Suppressor macrophage treated with lipopolysaccharide for 4 hours (primary cell): ENCODE measurements at places on chromosomes 13 and 19.

- DNase-seq, result peak; percentile 22
Observed at GRCh38 chr19:14333101-14333871, 48.0 kb upstream of the ADGRE5 start.

- no peak for DNase-seq
Observed at GRCh38 chr13:82758044-82758443, 1124.2 kb downstream of the SLITRK1 start.

DNA sequence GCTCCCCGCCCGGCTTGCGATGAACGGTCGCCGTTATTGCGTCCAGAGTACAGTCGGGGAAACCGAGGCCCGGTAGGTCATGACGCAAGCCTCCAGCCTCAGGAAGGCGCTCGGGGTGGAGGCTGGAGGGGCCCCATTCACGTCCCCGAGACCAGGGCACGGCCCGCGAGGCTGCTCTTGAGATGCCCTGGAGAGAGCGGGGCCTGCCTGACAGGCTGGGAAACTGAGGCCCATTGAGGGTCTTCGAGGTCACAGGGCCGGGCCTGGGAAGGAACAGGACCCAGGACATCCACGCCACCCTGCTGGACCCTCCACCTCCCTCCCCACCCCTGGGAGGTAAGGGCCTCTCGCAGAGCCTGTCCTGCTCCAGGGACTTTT lies 367 bp downstream of the NDUFS7 start:
- DNase-seq, result no peak

DNA sequence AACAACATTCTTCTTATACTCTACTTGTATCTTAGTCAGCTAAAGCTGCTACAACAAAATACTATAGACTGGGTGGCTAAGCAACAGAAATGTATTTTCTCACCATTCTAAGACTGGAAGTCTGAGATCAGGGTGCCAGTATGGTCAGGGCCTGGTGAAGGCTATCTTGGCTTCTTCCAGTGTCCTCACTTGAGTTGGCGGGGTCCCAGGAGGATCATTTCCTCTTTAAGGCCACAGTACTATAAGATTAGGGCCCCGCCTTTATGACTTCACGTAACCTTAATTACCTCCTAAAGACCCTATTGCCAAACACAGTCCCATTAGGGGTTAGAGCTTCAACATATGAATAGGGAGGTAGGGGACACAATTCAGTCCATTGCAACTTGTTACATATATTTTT lies 30.7 kb upstream of the DOCK9 start:
- no peak for DNase-seq

GRCh38 chr19:47107953-47108746 lies 5.4 kb downstream of the ZC3H4 start:
- DNase-seq, result no peak

DNA sequence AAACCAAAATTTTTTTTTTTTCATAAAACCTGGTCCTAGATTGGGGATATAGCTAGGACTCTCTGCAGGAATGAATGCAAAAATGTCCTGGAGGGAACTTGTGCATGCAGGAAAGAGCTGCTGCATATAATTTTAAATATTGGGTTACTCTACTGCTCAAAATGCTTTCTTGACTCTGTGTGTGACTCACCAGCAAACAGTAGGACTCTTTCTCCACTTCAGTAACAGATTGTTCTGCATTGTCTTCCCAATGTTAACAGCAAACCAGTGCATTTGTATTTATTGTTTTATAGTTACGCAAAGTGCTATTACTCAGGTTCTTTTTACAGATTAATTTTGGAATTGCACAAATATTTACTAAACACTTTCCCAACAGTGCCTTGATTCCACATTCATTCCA lies 163.7 kb upstream of the KL start:
- DNase-seq, result no peak

- DNase-seq, result no peak
Observed at GRCh38 chr13:90438576-90438975, 908.9 kb upstream of the MIR17HG start.

GRCh38 chr19:16116067-16116466 lies 4.4 kb downstream of the RAB8A start:
- no peak for DNase-seq

GRCh38 chr19:38629568-38629967 lies 10.6 kb downstream of the EIF3K start:
- no peak for DNase-seq

- DNase-seq, result no peak
Observed at GRCh38 chr19:38506375-38506722, 72.9 kb downstream of the RYR1 start.

DNA sequence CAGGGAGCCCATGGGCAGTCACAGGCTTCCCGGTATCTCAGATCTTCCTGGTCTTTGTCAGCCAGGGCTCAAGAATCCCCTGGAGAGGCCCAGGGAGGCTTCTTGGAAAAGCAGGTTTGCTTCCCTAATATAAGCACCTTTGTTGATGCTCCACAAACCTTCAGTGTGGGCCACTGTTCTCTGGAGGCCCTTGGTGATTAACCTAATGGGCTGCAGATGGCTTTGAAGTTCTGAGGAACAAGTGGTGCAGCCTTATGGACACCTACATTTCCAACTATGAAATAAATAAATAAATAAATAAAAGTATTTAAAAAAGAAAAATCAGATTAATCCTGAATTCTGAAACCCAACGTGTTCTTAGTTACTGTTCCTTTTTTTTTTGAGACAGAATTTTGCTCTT lies at the start of gene BSPH1:
Gene BSPH1, minus strand, starts transcription at position 101 of the 400 bp plus-strand sequence. Its CDS starts 89 bp downstream, at position 12.
- no peak for DNase-seq

DNA sequence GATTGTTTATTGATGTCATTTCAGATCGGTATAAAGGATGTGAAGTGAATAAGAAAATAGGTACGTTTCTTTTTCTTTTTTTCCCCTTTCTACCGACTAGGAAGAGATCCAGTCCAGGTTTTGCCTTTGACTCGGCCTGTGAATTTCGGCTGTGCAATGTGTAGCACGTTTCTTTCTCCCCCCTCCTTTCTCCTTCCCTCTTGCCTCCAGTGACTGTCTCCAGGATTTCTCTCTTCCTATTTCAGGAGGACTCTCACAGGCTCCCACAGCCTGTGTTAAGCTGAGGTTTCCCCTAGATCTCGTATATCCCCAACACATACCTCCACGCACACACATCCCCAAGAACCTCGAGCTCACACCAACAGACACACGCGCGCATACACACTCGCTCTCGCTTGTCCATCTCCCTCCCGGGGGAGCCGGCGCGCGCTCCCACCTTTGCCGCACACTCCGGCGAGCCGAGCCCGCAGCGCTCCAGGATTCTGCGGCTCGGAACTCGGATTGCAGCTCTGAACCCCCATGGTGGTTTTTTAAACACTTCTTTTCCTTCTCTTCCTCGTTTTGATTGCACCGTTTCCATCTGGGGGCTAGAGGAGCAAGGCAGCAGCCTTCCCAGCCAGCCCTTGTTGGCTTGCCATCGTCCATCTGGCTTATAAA lies at the start of gene GPC6:
Gene GPC6, plus strand, starts transcription at position 185 of the 657 bp plus-strand sequence.
- no peak for DNase-seq

DNA sequence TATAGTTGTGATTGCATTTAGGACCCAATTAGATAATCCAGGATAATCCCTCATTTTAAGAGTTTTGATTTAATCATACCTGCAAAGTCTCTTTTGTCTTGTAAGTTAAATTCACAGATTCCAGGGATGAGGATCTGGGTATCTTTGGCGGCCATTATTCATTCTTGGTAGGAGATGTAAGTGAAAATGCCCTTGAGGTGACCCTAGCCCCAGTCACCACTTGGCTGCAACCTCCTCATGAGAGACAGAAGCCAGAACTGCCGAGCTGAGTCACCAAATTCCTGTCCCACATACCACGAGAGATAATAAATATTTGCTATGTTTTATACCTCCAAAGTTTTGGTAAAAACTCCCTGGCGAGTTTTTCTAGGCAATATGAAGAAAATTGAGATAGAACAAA lies 389.4 kb downstream of the RFC3 start:
- DNase-seq, result no peak

DNA sequence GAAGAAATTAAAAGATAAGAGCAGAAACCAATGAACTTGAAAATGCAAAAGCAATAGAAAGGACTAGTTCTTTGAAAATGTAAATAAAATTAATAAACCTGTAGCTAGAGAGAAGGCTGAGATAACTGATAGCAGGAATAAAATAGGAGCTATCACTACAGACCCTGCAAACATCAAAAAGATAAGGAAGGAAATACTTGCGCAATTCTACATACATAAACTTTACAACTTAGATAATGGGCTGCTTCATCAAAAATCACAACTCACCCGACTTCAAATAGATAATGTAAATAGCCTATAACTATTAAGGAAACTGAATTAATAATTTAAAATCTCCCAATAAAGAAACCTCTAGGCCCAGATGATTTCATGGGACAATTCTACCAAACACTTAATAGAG lies 3.5 kb upstream of the ATP4B start:
- DNase-seq, result no peak

DNA sequence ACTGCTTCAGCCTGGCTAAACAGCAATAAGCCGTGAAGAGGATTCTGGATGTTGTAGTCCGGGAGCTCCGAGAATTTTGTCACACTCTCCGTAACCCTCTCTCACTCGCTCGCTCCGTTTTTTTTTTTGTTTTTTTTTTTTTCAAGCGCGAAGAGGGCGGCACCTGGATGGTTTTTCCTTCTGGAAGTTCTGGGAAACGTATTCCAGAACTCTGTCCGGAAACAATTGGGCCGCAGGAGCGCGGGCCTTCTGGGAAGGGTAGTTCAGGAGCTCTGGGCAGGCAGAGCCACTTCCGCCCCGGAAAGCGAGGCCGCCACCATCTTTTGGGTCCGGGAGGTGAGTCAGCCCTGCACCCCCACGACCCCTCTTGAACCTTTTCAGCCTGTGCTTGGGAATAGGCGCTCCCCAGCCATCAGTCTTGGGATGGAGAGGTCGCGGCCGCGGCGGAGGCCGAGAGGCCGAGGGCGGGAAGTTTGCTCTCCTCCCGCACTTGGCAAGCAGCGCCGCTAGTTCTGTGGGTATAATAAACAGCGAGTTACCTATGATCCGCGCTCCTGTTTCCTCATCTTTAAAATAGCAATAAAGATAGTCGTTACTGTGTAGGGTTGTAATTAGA lies at the start of gene ZNF227:
Gene ZNF227, plus strand, starts transcription at position 283 of the 616 bp plus-strand sequence. CDS start 5,261 bp downstream, outside the sequence.
- DNase-seq, result peak; percentile 82

- no peak for DNase-seq
Observed at GRCh38 chr13:33919120-33919519, 101.2 kb downstream of the RFC3 start.
